ENCODE measurements at places on chromosomes 4 and X.

DNA sequence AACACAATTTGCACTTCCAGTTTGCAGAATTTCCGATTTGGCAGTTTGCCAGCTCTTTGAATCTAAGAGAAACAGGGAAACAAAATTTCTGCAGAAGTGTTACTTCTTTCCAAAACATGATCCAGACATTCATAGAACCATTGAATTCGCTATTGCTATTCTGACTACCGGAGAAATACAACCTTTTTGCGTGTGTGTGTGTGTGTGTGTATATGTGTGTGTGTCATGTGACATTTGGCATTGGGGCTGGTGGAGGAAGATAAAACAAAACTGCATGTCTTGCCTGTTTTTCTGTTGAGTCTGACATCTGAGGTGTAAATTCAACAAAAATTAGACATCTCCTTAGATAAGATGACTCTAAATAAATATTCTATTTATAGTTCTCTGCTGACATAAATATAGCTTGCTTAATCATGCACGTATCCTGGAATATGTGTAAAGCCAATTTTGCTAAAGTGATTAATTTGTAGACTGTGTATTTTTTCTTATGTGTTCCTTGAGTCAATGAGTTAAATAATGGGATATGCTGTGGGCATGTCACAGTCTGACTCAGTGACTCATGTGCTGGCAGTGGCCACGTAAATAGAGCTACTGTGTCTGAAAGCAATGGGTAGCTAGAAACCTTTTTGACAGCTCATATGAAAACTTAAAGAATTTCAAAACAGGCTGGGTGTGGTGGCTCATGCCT, 98.9 kb downstream of the HPGD start:
- DNase-seq: peak; percentile 81

- peak; percentile 82 for DNase-seq
Observed at GRCh38 chrX:10190367-10190766, 33.6 kb downstream of the CLCN4 start.

DNA sequence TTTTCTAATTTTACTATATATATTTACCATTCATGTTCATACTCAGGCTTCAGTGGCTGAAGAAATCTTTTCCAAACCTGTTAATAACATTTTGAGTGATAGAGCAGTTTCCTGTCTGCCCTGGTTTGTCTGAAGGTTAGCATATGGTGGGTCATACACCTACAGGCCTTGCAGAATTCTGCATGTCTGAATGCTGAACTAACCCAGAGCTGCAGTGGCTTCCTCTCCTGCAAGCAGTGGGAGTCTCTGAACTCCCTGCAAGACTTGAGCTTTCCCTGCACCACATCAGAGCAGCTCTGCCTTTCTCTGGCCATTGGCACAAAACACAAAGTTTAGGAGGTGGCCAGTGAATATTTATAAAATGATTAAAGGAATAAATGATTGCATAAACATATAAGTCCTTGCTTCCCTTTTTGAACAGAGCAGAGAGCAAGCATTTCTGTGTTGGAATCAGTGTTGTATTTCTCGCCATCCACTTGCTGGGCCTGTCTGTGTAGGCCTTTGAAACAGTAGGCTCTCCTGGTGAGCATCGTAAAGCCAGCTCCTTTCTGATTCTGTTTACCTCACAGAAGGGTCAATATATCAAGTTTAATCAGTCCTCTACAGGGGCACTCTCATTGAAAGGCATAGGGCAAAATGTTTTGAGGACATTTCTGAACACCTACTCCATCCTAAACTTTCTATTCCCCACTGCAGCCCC, 15.0 kb upstream of the UNC5C start:
- no peak for DNase-seq

- DNase-seq: peak; percentile 12
Observed at GRCh38 chrX:9646471-9647224, 119.0 kb downstream of the GPR143 start.

DNA sequence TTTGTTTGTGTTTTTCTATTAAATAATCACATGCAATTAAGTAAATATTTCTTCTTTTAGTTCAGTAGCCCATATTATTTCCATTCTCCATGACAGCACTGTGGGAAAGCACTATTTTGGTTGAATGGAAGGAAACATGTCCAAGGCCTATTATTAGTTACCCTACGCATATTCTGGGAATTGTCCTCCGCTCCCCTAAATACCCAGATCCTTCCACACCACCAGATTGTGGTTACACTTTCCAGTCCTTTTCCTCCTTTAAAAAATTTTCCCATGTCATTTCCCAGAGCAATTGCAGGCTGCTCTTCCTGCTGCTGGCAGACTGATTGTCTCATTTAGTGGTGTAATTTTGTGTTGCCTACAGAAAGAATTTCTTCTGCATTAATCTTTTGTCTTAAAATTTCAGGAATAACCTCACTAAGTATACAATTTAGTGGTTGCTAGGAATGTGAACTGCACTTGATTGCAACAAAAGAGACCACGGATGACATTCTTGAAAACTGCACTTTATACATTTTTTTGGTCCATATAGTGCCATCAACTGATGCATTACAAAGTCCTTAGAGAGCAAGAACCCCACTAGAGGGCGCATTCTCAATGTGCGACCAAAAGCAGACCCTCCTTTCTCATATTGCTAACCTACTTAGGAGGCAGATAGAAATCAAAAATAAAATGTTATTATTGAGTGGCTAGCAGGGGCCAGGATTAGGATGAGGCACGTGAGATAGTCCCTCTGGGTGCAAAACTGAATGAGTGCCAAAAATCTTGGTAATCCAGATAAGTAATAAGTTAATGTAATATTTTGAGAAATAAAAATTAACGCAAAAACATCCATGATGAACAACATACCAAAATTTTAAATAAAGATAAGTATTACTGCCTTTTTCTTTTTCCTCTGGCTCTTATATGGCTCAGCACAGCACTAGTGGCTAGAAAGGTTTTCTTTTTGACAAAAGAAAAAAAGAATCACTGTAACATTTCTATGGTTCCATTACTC, 98.8 kb upstream of the IQCM start:
- DNase-seq: peak; percentile 66

DNA sequence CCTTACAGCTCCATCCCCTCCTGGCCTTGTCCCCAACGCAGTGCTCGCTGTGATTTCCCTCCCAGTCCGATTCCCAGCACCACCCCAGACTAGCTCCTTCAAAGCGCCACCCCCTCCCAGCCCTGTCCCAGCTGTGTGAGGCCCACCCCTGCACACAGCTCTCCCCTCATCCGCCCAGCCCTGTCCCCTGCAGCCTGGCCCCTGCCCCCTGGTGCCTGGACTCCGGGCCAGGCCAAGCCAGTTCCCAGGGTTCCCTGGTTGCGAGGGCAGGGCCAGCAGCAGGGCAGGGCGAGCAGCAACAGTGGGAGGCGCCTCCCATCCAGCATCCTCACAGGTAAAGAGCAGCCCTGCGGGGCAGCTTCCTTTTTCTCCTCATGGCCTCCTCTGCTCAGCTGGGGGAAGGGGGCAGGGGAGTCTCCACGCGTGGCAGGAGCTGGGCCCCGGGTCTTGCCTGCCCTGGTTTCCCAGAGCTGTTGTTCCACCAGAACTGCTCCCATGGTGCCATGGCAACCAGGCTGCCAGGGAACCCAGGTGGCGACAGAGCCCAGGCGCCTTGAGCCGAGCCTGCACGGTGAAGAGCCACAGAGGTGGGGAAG, 24.8 kb downstream of the IQSEC2 start:
- no peak for DNase-seq

- no peak for DNase-seq
Observed at GRCh38 chrX:37781081-37781480, 1.2 kb downstream of the CYBB start.

DNA sequence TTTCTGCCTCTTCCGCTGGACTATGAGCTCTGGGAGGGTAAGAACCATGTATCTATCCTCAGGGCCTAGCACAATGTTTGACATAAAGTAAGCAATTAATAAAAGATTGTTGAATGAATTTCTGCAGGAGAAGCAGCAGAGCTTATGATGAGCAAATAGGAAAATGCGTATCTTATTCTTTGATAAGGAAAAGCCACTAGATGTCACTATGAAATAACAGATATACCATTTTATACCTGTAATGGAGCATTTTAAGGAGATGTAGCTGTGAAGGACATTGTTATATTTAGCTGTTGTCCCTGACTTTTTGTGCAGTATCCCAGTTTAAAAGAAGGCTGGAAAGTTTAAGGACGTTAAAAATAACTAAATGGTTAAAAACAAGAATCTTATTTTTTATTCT, 147.2 kb upstream of the MBNL3 start:
- DNase-seq: peak; percentile 6

- DNase-seq: peak; percentile 51
Observed at GRCh38 chr4:23333556-23333945, 556.3 kb downstream of the PPARGC1A start.

- DNase-seq: peak; percentile 34
Observed at GRCh38 chrX:144732588-144732987, 514.7 kb upstream of the SPANXN1 start.

GRCh38 chrX:20452487-20452886, 185.8 kb upstream of the RPS6KA3 start:
- no peak for DNase-seq

GRCh38 chr4:143488687-143489086, 24.8 kb upstream of the SMARCA5 start:
- no peak for DNase-seq

- DNase-seq: no peak
Observed at GRCh38 chr4:74235135-74235534, 73.1 kb upstream of the EPGN start.

- peak; percentile 81 for DNase-seq
Observed at GRCh38 chrX:44914532-44915198, 41.7 kb downstream of the KDM6A start.

DNA sequence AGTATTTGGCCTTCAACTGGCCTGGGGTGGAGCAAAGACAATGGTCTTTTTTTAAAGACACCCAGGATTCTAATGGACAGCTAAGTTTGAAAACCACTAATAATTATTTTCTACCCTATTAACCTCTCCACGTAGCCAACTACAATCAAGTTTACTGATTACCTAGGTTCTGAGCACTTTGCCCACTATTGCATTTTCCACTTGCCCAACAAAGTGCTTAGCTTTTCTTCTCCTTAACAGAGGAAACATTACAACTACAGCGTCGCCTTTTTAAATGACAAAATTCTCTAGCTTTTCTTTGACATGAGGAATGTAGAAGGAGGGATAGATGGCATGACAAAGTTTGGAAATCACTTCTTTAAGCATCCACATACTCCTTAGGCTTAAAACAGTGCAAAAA, 2.0 kb downstream of the CHIC2 start:
- DNase-seq: no peak

DNA sequence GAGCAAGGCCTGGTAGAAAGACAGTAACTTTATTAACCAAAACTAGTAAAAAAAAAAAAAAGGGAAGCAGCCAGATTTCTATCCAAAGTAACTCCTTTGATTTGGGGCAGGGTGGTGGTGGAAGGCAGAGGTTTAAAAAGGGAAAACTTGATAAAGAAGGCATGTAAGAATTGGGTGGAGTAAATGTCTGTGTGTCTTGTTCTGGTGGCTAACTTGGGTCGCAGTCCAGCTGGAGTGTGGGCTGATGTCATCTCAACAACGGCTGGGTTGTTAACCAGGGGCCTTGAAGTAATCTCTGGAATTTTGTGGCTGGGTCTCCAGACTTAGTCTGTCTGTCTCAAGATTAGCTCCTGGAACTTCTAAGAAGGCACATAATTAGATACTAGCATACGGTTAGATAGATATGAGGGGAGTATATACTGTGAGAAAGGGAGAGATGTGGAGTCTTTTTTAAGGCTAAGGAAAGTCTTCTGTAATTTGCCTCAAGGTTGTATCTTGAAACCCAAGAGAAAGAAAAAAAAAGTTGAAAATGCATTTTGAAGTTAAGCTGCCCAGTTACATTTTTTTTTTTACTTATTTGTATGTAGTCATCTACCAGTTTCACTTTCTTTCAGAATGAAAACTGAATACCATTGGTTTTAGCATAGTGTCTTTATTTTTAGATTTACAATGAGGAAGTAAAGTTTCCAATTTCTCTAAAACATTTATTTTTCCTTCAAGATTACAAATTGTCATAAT, 48.3 kb downstream of the MTHFD2L start:
- peak; percentile 84 for DNase-seq

GRCh38 chrX:16155581-16156096, 11.6 kb upstream of the MAGEB17 start:
- no peak for DNase-seq

- DNase-seq: no peak
Observed at GRCh38 chrX:17369309-17369708, 5.7 kb upstream of the NHS start.

GRCh38 chrX:154719132-154719675, 31.7 kb downstream of the GAB3 start:
- peak; percentile 93 for DNase-seq

GRCh38 chr4:76283900-76284299, 22.6 kb upstream of the STBD1 start:
- DNase-seq: no peak

- DNase-seq: no peak
Observed at GRCh38 chr4:143084566-143084965, 100.2 kb upstream of the USP38 start.

DNA sequence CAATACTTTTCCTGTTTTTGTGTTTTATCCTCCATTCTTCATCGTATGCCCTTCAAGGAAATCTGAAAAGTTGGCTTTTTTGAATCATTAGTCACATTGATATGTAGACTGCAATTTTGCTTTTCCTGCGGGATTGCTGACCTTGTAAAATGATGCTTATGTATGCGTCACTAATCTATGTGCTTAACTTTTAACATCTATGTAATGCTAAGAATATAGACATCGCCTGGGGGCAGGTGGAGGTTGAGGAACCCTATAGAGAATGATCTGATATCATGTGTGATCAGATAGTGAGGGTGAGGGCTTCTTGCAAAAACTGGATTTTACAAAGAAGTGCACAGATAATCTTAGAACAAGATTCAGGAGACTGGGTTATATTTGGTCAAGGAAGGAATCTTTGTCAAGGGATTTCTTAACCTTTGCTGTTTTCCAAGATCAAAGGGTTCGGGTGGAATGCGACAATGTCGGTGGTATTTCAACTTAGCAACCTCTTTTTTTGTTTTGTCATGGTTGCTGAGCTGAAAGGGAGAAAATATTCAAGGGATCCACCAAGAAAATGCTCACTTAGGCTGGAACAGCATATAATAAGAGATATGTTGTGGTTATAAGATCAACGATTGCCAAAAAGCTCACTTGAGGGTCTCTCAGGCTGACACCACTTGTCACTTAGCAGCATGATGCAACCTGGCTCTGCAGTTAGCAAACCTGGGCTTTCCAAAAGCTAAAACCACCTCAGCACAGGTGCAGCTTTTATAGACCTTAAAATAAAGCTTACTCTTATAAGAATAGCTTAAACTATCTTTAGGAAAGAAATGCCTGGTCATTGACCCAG, 70.6 kb upstream of the PUDP start:
- DNase-seq: no peak

GRCh38 chr4:127783955-127784770, 2.0 kb downstream of the HSPA4L start:
- DNase-seq: no peak

GRCh38 chr4:129218897-129219296, 122.9 kb downstream of the C4orf33 start:
- peak; percentile 51 for DNase-seq

- DNase-seq: peak; percentile 44
Observed at GRCh38 chrX:72540318-72540717, 32.3 kb downstream of the HDAC8 start.

Data from iris pigment epithelial cell (primary cell).